ENCODE measurements at places on chromosomes 4 and X.

GRCh38 chr4:186553717-186554116 lies 1.6 kb downstream of the MTNR1A start:
- DNase-seq, result no peak

DNA sequence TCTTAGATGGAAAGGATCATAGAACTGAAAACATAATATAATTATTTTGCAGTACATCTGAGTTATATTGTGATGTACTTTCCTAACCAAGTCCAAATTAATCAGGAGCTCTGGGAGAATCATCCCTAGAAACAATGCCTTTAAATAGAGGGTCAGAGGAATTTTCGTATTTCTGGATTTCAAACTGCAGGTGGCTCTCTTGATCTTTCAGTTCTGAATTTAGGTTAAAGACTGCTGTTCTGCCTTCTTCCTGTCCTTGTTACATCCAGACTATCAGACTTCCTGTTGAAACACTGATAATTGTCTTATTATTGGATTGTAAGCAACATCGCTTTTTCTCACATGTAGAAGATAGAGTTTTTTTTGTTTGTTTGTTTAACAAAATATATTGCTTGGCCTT lies 142.7 kb downstream of the RPA4 start:
- no peak for DNase-seq

GRCh38 chr4:38610966-38611431 lies 53.0 kb upstream of the KLF3 start:
- no peak for DNase-seq

- DNase-seq, result no peak
Observed at GRCh38 chr4:161350946-161351345, 812.9 kb downstream of the FSTL5 start.

- no peak for DNase-seq
Observed at GRCh38 chrX:150005027-150005426, 66.7 kb upstream of the EOLA2 start.

- DNase-seq, result no peak
Observed at GRCh38 chrX:88908056-88908455, 161.0 kb downstream of the CPXCR1 start.
